Adipose tissue (tissue), 3 donors: ENCODE measurements at places on chromosomes 11 and 22. TPM values are rescaled to one million over a fixed set of nuclear protein-coding genes. Genes with fewer than 3 reads are reported as not detected.

Gene PIWIL4
- polyA plus RNA-seq, result 1.3 TPM

Gene KRTAP5-11
- polyA plus RNA-seq, result not detected

Gene TRABD
- polyA plus RNA-seq, result 25.8 TPM

Gene FDXACB1
- polyA plus RNA-seq, result 0.89 TPM

Gene RPS19BP1
- polyA plus RNA-seq, result 153 TPM

Gene PGGHG
- polyA plus RNA-seq, result 335 TPM

Gene SYT9
- 0.01 TPM for polyA plus RNA-seq

Gene APOC3
- not detected for polyA plus RNA-seq

Gene PDE2A
- polyA plus RNA-seq, result 40.8 TPM

Gene CASP5
- polyA plus RNA-seq, result 1.2 TPM

Gene LMO1
- polyA plus RNA-seq, result 0.10 TPM

Gene SCGB2A2
- polyA plus RNA-seq, result 0.22 TPM

Gene PKNOX2
- polyA plus RNA-seq, result 1.3 TPM

Gene OR4A16
- not detected for polyA plus RNA-seq
